ENCODE measurements at places on chromosomes 2 and 18.

DNA sequence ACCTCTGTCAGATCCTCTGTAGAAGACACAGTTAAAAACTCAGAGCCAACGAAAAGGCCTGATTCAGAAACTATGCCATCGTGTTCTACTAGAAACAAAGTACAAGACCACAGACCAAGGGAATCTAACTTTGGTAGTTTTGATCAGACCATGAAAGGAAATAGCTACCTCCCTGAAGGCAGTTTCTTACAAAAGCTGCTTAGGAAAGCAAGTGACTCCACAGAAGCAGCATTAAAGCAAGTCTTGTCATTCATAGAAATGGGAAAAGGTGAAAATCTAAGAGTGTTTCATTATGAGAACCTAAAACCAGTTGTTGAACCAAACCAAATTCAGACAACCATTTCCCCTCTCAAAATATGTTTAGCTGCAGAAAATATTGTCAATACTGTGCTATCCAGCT, 58.2 kb downstream of the FSIP2 start:
- DNase-seq = no peak

DNA sequence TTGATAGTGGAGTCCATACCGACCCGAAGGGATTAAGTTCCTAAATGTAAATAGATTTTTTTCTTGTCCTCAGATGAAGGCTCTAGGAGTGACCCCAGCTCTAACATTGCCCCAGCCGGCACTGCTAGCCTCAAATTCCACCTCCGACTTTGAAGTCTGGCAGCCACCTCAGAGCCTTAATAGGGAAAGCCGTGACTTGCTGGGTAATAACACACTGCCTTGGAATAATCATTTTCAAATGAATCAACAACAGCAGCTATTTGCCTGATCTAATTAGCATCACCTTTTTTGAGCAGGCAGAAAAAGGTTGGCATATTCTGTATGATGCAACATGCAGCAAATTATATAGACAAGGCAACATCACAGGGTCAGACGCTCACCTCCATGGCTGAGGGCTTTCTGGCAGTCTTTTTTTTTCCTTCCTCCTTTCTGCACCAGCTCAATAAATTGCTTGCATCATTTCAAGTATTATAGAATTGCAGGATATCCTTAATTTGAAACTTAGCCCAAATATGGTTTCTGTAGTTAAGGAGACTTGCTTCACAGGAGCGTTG, 276.5 kb upstream of the ATP5MC3 start:
- DNase-seq = no peak

DNA sequence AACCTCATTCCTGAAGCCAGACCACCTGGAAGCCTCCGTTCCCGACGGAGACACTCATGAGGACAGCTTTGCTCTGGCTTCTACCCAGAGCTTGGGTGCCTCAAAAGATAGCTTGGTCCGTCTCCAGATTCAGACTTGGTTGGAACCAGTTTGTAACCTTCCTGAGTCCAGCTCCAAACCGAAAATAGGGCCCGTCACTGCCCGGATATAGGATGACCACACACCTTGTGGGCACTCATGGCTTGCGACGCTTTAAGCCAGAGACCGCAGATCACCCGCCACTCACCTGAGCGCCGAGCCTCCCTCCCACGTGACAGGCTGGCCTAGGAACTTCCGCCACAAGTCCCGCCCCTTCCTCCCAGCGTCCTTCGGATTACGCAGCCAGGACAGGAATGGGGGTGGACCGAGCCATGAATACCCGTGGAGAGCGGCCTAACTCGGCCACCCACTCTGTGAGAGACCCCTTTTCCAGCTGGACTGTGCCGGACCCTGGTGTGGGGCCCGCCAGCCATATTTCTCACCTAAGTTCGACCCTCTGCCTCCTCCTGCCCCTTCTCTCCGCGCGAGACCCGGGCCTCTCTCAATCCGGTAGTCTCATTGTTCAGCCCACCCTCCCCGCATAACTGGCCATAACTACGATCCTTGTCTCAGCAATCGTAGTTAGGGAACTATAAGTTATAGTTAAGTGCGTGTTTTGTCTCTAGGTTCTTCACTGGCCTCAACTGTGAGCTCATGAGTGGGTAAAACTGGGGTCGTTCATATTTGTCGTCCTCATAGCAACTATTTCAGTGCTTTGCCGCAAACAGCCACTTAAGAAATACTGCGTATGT, at the start of gene MPV17:
TSS of gene MPV17 (minus strand) at position 332 of the 830 bp plus-strand sequence. CDS start 580 bp downstream, outside the sequence.
- peak; percentile 84 for DNase-seq

- DNase-seq = no peak
These were observed 174.5 kb downstream of the LAMA1 start for GRCh38 chr18:6943143-6943542.

DNA sequence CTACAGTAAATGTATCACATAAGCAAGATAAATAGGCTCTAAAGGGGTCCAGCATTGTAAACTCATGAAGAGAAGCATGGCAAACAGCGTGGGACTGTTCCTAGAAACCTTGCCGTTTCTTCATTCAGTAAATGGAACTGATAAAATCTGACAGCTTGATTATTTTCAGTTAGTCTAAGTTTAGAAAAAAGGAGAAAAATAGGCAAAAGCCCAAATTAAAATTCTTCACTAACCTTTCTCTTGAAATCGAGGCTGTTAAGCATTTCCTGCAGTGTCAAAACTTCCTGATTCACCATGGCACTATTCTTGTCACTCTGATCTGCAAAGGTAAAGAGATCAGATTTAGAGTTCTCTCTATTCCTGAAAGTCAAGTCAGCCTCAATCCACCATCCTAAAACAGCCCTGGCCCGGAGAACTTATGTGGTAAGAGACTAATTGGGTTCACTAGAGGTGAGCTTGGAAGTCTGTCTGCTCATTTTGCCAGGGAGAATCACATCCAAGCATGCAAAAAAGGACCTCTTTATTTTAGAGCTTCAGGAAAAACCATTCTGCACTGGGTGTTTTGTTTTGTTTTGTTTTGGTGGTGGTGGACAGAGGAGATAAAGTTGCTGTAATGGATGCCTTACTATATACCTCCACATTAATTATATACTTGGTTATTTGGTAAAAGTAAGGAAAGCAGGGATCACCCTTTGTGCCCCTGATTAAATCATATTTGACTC, 52.4 kb upstream of the STAT1 start:
- no peak for DNase-seq

DNA sequence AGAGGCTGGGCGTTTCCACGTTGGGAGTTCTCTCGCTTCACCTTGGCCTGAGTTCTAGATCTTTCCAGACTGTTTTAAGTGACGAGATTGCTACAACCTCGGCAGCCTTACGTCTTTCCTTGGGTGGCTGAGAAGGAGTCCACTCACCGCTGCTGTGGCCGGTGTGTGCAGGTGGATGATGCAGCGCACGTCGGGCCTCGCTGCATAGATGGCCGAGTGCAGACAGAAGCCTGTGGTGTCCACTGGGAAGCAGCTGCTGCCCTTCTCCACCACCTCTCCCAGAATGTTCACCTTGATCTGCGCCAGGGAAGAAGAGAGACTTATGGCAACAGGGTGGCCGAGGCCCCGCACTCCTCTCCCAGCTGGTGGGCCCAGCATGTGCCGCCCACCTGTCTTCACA, 75.7 kb downstream of the ADD2 start:
- no peak for DNase-seq

- peak; percentile 88 for DNase-seq
These were observed 302.8 kb downstream of the NCKAP5 start for GRCh38 chr2:133265432-133265949.

- no peak for DNase-seq
These were observed 61.9 kb downstream of the ZNF516 start for GRCh38 chr18:76432970-76433767.

DNA sequence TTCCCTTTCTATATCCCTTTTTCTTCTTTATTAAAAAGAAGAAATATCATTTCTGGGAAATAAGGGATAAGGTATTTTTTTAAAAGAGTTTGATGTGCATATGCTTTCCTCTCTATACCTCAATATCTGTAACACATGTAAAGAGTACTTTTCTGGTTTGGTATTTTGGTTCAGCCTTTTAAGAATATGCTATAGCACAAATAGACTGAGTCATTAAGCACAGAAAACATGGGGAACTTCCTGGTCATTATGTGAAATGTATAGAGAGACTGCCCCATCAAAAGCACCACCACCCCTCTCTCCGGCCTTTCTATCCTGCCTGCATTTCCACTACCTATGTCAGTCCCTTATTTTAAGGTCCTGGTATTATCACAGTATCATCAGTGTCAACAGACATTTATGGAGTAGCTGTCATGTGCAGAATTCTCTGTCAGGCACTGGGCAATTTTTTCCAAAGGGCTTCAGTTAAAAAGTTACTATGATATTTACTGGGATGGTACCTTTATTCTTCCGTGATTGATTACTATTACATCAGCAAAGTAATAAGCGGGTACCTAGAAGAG, 88.4 kb downstream of the ALPK2 start:
- no peak for DNase-seq

DNA sequence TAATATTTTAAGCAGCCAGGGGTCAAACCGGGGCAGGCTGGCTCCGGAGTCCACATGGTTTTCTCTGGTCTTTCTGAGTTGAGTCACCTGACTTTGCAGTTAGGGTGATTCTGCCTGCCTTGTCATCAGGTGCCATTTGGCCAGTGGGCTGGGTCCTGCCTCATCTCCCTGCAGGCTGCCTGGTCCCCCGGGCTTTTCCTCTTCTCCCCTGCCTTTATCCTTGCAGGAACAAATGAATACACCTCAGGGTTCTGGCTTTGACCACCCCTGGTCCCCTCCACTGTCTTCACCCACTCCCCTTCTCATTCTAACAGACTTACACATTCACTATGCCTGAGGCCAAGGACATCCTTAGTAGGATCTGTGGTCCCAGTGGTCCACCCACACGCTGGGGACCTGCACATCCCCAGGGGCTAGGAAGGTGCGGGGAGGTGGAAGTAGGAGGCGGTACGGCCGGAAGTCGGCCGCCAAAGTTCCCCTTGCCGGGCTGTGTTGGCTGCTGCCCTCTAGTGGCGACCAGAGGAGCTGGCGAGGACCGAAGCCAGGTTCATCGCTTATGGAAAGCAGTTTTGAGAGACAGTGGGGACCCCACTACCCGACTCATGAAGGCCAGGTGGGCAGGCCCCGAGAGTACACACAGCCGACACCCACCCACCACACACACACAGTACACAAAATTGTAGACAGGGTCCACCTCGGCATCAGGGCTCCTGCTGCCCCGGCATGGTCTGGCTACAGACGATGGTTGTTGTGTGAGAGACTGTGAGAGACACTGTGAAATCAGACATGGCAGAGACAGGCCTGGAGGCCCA, 6.3 kb upstream of the TEX261 start:
- DNase-seq = peak; percentile 71

GRCh38 chr18:44602380-44602779, 78.3 kb upstream of the SETBP1 start:
- no peak for DNase-seq

DNA sequence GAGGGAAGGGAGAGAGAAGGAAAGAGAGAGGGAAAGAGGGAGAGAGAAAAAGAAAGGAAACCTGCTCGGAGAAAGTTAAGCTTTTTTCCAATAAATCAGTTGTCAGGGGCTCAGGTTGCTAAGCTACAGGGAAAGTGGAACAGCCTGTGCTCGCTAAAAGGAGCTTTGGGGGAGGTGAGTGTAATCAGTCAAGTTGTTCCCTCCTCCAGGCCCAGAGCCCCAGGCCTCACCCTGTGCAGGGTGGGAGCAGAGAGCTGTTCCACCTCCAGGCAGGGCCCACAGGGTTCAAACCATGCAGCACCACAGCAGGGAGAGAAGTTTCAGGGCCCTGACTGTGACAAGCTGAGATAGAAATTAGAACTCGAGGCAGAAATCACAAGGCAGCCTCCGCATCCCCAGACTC, 56.4 kb upstream of the PPP1CB start:
- DNase-seq = no peak

- DNase-seq = no peak
These were observed 103.9 kb upstream of the COL3A1 start for GRCh38 chr2:188870289-188870688.

- no peak for DNase-seq
These were observed 10.5 kb upstream of the PRELID3A start for GRCh38 chr18:12397254-12397653.

- peak; percentile 42 for DNase-seq
These were observed 88.4 kb downstream of the PMAIP1 start for GRCh38 chr18:59988098-59988706.

DNA sequence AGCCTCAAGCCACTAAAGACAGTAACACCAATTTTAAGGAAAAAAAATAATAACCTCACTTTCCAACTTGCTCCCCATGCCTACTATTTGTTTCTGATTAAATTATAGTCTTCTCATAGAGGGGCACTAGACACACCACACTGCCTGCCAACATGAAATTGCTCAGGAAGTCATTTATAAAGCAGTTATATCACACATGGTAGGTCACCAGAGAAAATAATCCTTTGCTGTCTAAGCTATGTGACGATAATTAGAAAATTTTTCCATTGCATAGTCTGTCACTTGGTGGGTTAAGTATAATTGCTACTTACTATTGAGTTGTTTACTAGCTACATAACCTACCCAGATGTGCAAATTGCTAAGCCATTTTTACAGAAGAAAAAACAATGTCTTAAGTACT, 85.2 kb downstream of the INO80D start:
- DNase-seq = no peak

GRCh38 chr18:27964811-27965210, 212.1 kb downstream of the CDH2 start:
- DNase-seq = no peak

DNA sequence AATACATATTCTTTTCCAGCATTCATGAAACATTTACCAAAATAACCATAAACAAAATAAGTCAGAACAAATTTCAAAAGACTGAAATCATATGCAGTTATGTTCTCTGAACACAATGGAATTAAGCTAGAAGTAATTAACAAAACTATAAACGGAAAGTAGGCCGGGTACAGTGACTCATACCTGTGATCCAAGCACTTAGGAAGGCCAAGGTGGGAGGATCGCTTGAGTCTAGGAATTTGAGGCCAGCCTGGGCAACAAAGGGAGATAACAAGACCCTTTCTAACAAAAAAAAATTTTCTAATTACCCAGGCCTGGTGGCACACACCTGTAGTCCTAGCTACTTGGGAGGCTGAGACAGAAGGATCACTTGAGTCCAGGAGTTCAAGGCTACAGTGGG, 14.9 kb downstream of the ATAD2B start:
- DNase-seq = no peak
